ENCODE measurements at places on chromosomes 4 and X. TPM values are rescaled to one million over a fixed set of nuclear protein-coding genes. Genes with fewer than 3 reads are reported as not detected.

The SSX4B gene
- total RNA-seq, result not detected

The TRAM1L1 gene
- 0.45 TPM for total RNA-seq

The ADAM29 gene
- total RNA-seq, result not detected

The XAGE1A gene
- total RNA-seq, result 53.0 TPM

The TCEAL9 gene
- total RNA-seq, result 87.7 TPM

The FAM47A gene
- total RNA-seq, result not detected

The PDZD4 gene
- 3.7 TPM for total RNA-seq

The ZDHHC15 gene
- not detected for total RNA-seq

The MFAP3L gene
- 3.9 TPM for total RNA-seq

The CD40LG gene
- total RNA-seq, result not detected

The LDOC1 gene
- 80.5 TPM for total RNA-seq

The F11 gene
- total RNA-seq, result not detected

The BEX2 gene
- 9.2 TPM for total RNA-seq

The FGFR3 gene
- total RNA-seq, result 1.9 TPM

The GLRA2 gene
- not detected for total RNA-seq

The ATP7A gene
- total RNA-seq, result 2.8 TPM
